HL-60 (cell line): ENCODE measurements at places on chromosomes 4 and X.

DNA sequence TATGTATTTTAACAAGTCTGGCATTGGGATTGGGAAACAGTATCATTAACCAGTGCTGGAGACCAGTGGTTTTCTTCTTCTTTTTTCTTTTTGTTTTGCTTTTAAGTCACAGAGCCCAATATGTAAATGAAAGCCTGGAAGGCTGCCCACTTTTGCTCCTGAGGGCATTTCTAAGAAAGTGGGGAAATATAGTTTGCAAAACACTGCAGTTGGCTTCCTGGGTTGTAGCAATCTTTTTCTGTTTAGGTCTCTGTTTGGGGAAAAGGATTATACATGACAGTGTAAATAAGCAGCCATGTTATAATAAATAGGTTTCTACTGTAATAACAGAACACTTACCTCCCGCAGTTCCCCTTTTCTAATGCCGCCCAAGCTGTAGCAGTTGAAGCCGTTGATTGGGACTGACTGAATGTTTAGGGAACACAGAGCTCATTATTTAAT, 105.5 kb downstream of the TMEM164 start:
- peak; percentile 76 for DNase-seq

DNA sequence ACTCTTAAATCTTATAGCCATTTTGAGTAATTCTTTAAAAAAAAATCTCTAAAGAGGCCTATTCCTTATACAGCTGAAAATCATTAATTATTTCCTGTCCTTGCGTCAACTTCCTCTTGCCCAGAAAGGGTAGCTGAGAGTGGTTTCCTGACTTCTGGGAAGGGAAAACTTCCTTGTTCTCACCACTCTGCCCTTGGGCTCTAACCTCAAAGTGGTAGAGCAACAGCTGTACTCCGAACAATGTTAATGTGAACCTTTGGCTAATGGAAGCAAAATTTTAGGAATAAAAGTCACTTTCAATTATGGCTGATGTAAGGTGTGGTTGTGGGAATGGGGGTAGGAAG, 15.3 kb downstream of the KLHL2 start:
- DNase-seq: peak; percentile 56

DNA sequence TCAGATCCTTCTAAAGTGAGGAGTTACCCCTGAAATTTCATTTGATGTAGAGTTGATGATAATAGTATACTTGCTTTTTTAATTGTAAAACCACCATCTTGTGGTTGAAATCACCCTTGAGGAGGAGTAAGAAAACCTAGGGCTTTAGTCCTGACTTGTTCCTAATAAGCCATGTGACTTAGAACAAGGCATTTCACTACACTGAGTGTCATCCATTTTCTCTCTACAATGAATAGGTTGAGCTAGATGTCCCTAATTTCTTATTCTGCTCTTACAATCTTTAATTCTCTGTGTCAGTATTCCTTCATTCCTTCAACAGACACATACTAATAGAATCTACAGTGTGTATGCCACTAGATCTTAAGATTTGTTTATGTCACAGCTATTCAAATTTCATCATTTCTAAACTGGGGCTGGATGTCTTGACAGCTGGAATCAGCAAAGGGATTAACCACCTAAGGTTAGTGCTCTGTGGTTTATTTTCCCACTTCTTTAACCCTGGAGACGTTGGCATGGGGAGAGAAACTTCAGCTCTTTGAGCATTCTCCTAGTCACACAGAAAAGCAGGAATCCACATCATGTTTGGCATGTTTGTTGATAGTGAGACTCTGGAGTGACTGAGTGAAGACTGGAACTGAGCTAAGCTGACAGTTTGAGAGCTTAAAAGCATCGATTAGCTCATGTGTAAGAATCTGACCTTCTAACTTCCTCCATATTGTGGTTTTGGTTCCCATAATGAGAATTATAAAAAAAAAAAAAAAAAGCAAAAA, 246.3 kb downstream of the NDST4 start:
- DNase-seq: no peak

DNA sequence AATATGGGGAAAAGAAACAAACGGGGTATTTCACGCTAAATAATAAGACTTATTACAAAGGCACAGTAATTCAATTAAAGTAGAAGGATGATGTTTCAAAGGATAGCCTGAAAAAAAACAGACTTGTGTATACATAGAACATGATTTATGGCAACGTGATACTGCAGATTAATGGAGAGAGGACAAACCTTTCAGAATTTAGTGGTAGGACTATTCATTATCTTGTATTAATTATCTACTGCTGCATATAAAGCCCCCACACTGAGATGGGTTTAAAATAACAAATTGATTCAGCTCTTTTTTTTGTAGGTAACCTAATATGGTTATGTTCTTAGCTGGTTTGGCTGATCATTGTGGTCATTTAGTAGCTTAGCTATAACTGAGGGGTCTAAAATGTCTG, 1269.0 kb downstream of the FSTL5 start:
- DNase-seq: no peak

DNA sequence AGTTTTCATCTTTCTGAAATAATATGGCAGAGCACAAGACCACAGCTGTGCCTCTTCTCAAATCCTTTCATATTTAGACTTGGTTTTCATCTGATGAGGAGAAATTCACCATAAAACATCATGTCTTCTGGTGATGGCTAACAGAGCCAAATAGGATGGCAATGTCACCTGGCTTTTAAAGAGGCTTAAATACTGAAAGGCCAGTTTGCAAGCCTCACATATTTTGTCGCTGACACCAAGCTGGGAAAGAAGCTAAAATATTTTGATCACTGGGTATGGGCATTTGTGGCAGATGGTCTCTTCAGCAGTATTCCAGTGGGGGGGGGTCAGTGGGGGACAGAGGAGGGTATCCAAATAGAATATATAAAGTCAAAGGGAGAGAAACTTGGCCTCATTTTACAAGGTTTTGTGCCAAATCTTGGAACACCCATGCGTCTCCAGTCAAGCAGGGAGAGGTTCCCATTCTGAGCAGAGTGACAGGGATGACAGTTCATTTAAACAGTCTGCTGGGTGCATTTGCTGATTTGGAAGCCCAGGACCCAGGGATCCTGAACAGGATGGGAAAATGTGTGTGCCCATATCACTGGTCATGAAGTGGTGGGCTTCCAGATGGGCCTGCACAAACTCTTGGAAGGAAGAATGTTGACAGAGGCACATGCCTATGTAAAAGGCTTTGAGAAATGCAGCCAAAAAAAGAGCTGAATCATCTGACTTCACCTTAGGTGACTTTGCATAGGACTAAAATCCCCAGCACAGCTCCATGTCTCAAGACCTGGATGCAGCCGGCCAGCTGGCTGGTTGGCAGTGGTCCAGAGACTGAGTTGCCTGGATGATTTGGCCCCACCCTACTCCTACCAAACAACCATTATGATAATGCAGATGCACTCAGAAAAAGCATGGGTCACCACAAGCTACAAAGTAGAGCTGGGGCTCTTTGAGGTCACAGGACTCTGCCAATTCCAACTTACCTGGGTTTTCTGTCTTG, 484.4 kb upstream of the NR3C2 start:
- DNase-seq: no peak
